ENCODE measurements at places on chromosomes 1 and 21. TPM values are rescaled to one million over a fixed set of nuclear protein-coding genes. Genes with fewer than 3 reads are reported as not detected.

Gene F11R
- 16.3 TPM for total RNA-seq

Gene KCNE2
- total RNA-seq: not detected

Gene TFF1
- total RNA-seq: not detected

Gene C1orf94
- not detected for total RNA-seq

Gene SH2D5
- not detected for total RNA-seq

Gene SPTA1
- not detected for total RNA-seq

Gene INSRR
- total RNA-seq: not detected

Gene TMPRSS2
- total RNA-seq: not detected

Gene SERPINC1
- total RNA-seq: not detected

Gene CRYAA
- total RNA-seq: not detected

Gene KCNT2
- not detected for total RNA-seq

Gene GPR3
- total RNA-seq: not detected

Gene GUCA2B
- total RNA-seq: not detected

Gene TMOD4
- total RNA-seq: 4.6 TPM

Gene PEA15
- total RNA-seq: 13.2 TPM

Gene TDRD10
- total RNA-seq: not detected

Gene MATN1
- 0.47 TPM for total RNA-seq

Gene SLAMF9
- total RNA-seq: not detected

Gene CD1B
- not detected for total RNA-seq

Gene PLA2G4A
- total RNA-seq: not detected

Gene TIE1
- not detected for total RNA-seq

Gene PKP1
- total RNA-seq: not detected

Gene SMIM1
- total RNA-seq: 5.7 TPM

Gene SLC37A1
- 16.5 TPM for total RNA-seq

Gene LDLRAD1
- not detected for total RNA-seq

Gene CBS
- total RNA-seq: 0.80 TPM

Gene CELA3A
- not detected for total RNA-seq

Gene ADAMTSL4
- 0.16 TPM for total RNA-seq

Gene SPRR2B
- total RNA-seq: not detected

Gene MYOG
- total RNA-seq: not detected

Gene GJA5
- total RNA-seq: not detected

Gene C1orf226
- total RNA-seq: 0.22 TPM

Gene SPRR2G
- not detected for total RNA-seq

Gene LCE2C
- total RNA-seq: not detected

Gene RGSL1
- total RNA-seq: not detected

Gene KLHDC8A
- not detected for total RNA-seq

Gene THEM5
- not detected for total RNA-seq

Gene FMO3
- total RNA-seq: not detected

Gene NBPF10
- total RNA-seq: 1.8 TPM

Gene PTPN22
- total RNA-seq: 27.3 TPM

Gene DIO1
- not detected for total RNA-seq

Gene PLA2G2D
- total RNA-seq: not detected

Gene TMEM39B
- total RNA-seq: 25.1 TPM

Gene MRPS15
- total RNA-seq: 41.4 TPM

Gene CYP4B1
- not detected for total RNA-seq

Gene DEPDC1
- total RNA-seq: not detected

Gene NID1
- total RNA-seq: 0.08 TPM

Gene MIXL1
- not detected for total RNA-seq

All from naive thymus-derived CD8-positive, alpha-beta T cell (primary cell).